ENCODE measurements at places on chromosomes 16 and 17.

DNA sequence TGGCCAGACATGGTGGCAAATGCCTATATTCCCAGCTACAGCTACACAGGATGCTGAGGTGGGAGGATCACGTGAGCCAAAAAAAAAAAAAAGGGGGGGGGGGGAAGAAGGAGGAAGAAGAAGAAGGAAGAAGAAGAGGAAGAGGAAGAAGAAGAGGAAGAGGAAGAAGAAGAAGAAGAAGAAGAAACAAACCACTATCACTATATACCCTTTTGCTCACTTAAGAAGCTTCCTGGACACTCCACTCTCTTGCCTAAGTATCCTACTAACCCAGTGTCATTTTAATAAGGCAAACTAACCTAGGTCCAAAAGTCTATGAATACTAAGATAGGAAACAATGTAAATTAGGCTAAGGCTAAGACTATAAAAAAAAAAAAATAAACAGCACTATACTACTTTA, 54.8 kb downstream of the GPATCH8 start:
- DNase-seq: no peak

- DNase-seq: no peak
Measured at GRCh38 chr16:21268236-21268635, 9.9 kb downstream of the CRYM start.

GRCh38 chr16:71972356-71972755, 27.8 kb downstream of the PKD1L3 start:
- no peak for DNase-seq

DNA sequence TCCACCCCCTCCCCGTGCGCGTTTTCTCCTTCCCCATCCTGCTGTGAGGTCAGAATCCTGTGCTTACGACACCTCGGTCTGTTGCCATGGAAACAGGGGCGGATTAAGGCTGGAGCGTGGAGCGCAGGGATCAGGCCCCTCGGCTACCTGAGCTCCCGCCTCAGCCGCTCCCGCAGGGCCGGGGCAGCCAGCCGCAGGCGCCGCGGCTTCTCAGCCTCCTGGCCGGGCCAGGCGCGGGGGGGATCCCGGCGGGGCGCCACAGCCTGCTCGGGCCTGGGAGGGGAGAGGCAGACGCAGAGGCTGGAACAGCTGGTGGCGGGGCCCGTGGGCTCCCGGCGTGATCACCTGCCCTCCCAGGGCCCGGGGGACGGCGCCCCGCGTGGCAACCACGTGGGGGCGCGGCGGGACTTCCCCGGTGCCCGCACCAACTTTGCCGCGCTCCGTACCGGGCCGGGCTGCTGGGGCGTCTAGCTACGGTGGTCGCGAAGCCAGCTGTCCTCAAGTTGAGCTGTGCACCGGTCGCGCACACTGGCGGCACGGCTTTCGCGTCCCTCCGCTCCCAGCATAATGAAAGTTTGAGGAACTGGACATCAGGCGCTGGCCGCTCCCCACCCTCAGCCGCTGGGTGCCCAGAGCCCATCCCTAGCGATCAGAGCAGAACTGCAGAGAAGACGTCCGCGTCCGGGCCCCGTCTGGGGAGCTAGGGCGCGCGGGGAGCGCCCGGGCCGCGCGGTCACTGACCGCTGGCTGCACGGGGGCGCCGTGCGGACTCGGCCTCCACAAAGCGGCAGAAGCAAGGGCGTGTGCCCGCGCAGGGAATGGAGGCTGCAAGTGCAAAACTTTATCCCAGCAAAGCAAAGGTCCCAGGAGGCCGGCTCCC, 1.2 kb downstream of the RTN4RL1 start:
- DNase-seq: peak; percentile 80

DNA sequence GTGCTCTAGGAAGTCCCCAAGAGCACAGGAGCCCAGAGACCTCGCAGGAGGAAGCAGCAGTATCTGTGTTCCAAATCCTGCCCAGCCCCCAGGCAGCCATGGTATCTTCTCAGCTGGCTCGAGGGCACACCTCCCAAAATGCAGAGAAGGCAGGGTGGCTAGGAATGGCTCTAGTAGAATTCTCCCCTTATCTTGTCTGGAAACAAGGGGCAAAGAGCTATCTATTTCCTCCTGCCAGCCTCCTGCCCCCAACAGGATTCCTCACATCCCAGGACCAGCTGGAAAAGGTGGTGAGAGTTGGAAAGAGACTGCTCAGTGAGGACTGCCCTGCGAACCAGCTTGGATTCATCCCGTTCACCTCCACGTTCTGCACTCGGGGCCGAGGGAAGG, 8.6 kb upstream of the TSPOAP1 start:
- DNase-seq: peak; percentile 50

DNA sequence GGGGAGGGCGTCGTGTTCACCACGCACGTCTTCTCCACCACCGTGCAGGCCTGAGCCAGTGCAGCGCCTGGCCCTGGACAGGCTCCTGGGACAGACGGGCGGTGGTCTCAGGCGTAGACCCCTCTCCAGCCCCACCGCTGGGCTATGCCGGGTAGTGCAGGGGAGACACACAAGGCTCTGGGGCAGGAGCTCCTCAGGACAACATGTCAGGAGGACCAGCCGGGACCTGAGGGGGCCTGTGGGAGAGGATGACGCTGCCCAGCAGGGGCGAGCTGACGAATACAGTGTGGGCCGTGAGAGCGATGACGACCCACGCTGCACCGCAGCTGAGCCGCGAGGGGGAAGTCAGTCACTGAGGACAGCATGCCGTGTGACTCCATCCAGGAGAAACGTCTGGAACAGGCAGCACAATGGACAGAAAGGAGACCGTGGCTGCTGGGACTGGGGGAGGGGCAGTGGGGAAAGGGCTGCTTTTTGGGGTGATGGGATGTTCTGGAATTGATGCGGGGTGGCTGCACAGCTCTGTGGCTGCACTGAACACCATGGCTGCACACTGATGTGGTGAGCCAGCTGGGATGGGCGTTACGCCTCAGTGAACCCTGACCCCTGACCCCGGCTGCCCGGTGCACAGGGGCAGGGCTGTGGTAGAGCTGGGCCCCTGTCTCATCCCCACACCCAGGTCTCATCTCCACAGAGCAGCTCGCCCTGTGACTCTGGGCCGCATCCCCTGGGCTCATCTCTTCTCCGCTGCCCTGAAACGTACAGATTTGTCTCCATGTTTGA, 20.2 kb downstream of the DNASE1 start:
- DNase-seq: no peak

GRCh38 chr16:48231727-48232492, 12.2 kb upstream of the LONP2 start:
- DNase-seq: peak; percentile 20

DNA sequence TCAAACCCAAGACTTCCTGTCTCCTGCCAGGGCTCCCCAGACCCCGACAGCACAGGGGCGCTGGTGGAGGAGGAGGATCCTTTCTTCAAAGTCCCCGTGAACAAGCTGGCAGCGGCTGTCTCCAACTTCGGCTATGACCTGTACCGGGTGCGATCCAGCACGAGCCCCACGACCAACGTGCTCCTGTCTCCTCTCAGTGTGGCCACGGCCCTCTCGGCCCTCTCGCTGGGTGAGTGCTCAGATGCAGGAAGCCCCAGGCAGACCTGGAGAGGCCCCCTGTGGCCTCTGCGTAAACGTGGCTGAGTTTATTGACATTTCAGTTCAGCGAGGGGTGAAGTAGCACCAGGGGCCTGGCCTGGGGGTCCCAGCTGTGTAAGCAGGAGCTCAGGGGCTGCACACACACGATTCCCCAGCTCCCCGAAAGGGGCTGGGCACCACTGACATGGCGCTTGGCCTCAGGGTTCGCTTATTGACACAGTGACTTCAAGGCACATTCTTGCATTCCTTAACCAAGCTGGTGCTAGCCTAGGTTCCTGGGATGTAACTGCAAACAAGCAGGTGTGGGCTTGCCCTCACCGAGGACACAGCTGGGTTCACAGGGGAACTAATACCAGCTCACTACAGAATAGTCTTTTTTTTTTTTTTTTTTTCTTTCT, 8.1 kb downstream of the SERPINF1 start:
- no peak for DNase-seq

DNA sequence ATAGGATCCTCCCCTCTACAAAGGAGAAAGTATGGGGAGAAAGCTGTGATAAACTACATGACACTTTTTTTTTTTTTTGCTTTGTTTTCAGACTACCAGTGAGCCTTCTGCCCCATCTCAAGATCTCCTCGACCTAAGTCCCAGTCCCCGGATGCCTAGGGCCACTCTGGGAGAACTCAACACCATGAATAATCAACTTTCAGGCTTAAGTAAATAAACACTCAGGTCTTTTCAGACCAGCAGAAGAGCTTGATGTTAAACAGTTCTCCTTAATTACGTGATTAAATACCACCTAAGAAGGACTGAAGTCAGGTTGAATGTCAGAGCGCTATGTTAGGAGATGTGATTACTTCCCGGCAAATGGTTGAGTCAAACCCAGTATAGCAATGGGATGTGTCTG, 31.4 kb downstream of the COX11 start:
- DNase-seq: no peak

GRCh38 chr17:58415371-58416055, 1.8 kb downstream of the RNF43 start:
- DNase-seq: no peak

DNA sequence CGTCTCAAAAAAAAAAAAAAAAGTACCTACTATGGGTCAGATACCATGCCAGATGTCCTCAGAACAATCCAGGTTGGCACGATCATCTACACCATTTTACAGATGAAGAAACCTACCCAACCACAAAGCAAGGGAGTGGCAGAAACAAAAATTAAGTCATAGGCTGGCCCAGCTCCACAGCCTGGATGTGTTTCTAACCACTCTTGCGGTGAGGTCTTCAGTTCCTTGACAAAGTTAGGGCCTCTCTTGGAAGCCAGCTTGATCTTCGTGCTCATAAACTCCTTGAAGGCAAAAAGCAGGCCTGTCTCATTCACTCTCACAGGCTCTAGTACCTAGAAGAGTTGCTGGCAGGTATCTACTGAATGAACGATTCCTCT, 6.2 kb downstream of the GGA2 start:
- no peak for DNase-seq

DNA sequence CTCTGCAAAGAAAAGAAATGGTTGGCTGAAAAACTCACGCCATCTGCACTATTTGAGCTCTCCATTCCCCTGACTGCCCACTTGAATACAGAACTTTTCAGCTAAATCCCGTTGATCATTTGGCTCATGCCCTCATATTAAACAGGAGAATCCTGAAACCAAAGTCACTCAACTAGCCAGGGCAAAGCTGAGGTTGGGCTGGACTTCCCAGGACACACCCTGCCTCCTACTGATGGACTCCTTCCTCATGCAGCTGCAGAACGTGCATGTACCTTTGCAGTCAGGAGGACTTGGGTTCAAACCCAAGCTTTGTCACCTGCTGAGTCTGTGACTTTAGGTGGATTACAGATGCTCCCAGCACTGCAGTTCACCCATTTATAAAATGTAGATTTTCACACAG, 7.7 kb downstream of the ASIC2 start:
- no peak for DNase-seq
